ENCODE measurements at places on chromosomes 2 and 18.

- DNase-seq, result no peak
These were observed 36.9 kb downstream of the RAPH1 start for GRCh38 chr2:203498161-203498560.

GRCh38 chr2:424306-425171, 136.6 kb upstream of the ALKAL2 start:
- no peak for DNase-seq

GRCh38 chr18:34867520-34867919, 157.4 kb downstream of the DTNA start:
- DNase-seq, result no peak

GRCh38 chr2:24486636-24487205, 4.3 kb upstream of the NCOA1 start:
- DNase-seq, result no peak

GRCh38 chr18:23548275-23548674, 38.0 kb downstream of the NPC1 start:
- DNase-seq, result no peak

DNA sequence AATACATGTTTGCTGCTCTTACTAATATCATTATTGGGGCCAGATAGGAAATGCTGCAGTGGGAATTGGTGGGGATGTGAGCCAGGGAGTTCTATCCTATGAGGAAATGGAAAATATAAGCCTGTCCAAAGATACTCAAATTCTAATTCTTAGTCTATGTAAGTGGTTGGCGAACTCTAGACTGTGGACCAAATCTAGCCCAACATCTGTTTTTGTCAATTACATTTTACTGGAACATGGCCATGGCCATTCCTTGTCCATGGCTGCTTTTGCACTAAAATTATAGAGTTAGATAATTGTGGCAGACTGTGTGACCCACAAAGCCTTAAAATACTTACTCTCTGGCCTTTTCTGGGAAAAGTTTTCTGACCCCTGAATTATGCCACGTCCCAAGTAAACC, 113.3 kb downstream of the MGAT5 start:
- no peak for DNase-seq

DNA sequence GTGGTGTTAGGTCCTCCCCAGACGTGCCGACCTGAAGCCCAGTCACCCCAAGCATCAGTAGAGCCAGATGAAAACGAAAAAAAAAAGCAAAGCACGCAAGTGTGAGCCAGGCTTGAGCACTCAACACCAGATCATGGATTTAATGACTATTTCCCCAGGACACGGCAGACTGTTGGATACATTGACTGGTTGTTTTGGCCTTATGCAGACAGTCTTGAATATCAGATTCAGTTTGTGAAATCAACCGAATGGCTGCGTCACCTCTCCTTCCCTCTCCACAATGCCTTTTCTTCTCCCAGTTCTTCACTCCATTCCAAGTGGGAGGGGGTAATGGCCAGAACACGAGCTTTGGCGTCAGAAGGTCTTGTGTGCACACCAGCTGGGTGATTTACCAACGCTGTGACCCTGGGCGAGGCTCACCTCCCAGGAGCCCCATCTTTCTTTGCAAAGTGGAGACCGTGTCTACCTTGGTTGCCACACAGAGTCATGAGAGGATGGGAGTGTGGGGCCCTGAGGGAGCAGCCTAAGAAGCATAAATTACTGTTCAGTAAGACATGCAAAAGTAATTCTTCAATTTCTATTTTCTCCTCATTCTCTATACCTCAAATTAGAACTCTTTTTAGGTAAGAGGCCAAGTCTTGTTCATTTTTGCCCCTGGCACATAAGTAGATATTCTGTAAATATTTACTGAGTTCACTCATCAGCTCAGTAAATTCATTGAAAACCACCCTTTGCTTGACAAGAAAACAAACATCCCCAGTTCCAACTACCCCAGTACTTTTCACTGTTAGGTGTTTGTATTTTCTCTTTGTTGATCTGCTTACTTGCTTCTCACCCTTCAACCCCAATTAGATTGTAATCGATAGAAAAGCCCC, 181.1 kb upstream of the COPS8 start:
- DNase-seq, result no peak

DNA sequence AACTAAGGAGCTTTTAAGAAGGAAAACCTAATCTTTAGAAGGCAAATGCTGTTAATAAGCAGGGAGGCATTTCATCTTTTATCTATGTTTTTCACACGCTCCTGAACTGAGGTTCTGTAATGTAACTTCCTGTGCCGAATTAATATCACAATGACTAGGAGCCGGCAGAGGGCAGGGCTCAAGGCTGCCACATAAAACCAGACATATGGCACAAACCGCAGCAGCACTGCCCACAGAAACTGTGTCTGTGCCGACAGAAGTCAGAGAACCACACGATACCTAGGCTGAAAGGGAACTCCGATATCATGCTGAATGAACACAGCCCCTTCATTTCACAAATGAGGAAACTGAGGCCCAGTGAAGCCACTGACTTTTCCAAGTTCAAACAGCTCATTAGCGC, 112.1 kb downstream of the EIPR1 start:
- DNase-seq, result no peak

DNA sequence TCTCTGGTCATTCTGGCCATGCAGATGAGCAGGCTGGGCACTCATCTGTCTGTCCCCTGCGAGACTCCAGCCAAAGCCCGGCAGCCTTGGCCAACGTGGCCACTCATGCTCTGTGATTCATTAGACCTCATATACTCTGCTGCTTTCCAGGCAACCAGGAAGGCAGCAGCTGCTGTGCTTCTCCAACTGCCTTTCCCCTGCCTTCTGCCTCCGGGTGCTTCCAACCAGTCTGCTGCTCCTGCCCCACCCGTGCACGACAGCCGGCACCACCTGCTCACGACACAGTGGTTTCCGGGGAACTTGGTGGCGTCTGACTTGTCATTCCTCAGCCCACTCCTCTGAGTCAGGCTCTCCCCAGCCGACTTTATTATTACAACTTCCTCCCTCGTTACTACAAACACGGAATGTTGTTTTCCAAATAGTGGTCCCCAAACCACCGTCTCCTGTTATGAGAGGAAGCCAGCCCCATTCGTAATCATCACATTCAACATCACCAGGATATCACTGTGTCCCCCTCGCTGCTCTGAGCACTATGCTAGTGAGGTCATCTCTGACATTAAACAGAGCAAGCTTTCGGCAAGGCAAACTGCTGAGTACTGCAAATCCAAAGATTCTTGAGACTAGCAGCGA, 392.4 kb downstream of the ALK start:
- no peak for DNase-seq

DNA sequence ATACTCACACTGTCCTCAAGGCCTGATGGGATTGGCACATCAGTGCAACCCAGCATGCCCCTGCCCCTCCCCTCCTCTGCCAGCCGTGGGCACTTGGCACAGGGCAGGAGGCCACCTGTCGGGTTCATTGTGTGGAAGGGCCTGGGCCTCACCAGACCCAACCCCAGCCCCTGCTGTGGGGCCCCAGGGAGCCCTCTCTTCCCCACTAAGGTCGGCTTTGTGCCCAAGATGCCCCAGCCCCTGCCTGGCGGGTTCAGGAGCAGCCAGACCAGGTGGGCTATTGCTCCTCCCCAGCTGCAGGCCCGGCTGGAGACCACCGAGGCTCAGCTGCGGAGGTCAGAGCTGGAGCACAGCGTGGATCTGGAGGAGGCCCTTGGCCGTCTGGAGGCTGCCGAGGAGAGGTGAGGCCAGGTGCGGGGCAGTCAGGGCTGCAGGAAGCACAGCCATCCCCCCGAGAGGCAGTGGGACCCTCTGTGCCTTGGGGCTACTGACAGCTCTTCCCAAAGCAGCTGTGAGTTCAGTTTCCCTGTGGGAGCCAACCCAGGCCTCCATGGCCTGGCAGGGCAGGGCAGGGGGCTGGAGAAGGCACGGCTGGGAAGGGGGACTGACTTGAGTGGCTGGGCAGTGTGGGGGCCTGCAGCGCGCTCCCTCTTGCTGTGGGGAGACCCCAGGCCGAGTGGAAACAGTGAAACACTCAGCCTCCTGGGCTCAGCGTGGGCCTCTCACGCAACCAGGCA, 16.3 kb downstream of the CROCC2 start:
- DNase-seq, result no peak

GRCh38 chr2:172552547-172553291, 3.2 kb upstream of the PDK1 start:
- no peak for DNase-seq

- DNase-seq, result no peak
These were observed 50.5 kb downstream of the ADD2 start for GRCh38 chr2:70717431-70718038.

- no peak for DNase-seq
These were observed 856 bp downstream of the FAM228A start for GRCh38 chr2:24175631-24176187.

DNA sequence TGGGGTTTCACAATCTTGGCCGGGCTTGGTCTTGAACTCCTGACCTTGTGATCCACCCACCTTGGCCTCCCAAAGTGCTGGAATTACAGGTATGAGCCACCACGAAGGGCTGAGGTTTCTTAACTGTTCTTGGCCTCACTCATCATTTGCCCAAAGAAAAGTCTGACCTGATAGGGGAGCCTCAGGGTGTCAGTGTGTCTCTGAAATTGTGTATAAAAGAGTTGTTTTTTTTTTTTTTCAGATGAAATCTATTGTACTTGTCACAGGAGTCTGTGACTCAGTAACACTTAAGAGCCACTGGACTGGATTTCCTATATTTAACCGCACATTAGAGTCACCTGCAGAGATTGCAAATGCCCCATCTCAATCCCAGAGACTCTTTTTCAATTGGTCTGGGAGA, 16.9 kb downstream of the PMAIP1 start:
- DNase-seq, result no peak

DNA sequence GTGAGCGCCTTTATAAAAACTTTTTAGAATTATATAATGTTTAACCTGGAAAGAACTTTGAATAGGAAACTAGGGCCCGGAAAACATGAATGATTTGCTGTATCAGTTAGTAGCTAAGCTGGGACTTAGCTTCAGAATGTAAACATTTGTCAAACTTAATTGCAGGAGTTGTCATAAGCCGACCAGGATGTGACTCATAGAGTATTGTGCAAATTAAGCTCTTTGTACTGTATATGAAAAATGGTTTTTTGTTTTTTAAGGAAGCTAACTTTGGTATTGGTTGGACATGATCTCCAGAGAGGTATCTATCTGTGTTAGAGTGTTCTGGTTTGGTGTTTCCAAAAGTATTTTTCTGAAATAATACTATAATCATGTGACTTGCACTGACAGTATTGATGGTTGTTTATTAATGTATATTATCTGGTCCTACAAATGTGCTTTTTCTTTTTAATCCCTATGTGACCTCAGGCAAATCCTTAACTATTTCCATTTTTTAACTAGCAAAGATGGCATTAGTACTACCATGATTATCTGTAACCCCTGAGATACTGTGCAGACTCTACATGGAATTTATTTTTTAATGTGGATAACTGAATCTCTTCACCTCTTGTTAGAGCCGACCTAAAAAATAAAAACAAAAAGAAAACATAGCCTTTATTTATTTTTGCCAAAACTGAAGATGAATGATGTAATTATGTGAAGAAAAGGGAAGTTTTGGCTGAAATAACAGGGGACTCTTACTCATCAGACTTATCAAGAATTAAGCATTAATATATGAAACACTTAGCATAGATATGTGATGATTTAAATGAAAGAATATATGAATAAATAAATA, 11.7 kb downstream of the YIPF4 start:
- DNase-seq, result no peak

GRCh38 chr18:505483-506122, 5.1 kb upstream of the COLEC12 start:
- DNase-seq, result no peak

GRCh38 chr2:28318023-28318422, 74.6 kb upstream of the FOSL2 start:
- no peak for DNase-seq

- no peak for DNase-seq
These were observed 109.4 kb downstream of the GATA6 start for GRCh38 chr18:22278798-22279197.

DNA sequence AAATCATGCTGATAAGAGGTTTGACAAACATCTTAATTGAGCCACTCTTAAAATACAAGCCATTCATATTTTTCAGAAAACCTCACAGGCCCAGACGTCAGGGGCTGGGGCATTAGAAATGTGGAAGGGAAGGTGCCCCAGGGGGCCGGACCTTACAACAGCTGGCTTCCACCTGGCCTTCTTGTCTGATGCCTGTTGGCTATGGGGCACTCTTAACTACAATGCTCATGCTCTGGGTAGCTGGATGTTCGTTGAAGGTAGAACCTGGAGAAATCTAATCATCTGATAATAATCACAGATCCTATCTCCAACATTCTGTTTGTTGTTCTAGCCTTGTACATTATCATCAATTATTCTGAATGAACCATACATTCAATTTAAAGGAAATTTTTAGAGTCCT, 156.9 kb upstream of the SOX11 start:
- no peak for DNase-seq

DNA sequence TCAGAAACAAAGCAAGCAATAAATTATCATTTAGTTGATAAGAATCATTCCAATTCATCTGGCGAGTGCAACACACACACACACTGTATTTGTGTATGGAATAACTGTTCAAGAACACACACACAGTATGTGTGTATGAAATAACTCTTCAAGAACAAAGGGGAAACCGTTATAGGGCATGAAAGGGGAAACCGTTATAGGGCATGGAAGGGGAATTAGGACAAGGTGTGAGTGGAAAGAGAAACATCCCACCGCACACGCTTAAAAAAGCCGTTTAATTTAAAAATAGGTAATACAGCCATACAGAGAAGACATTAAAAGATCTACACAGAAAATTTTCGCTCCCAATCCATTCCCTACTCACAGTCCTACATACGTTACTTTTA, 607 bp upstream of the TSN start:
- DNase-seq, result no peak

- no peak for DNase-seq
These were observed 8.0 kb upstream of the COX7A2L start for GRCh38 chr2:42368817-42369531.

- DNase-seq, result peak; percentile 20
These were observed 747.4 kb upstream of the SLC8A1 start for GRCh38 chr2:41199334-41199733.

- no peak for DNase-seq
These were observed 72.4 kb upstream of the YWHAQ start for GRCh38 chr2:9703085-9703678.

- no peak for DNase-seq
These were observed 1620.4 kb upstream of the CELF4 start for GRCh38 chr18:39186008-39186407.

DNA sequence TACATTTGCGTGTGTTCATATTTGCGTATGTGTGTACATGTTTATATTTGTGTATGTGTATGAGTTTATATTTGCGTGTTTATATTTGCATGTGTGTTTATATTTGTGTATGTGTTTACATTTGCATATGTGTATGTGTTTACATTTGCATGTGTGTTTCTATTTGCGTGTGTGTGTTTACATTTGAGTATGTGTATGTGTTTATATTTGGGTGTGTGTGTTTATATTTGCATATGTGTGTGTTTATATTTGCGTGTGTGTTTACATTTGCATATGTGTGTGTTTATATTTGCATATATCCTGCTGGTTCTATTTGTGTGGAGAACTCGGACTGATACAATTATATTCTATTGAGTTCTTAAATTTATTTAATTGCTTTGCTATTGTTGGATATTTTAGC, 115.2 kb upstream of the CTDP1 start:
- no peak for DNase-seq

Measured in NCI-H1417 treated with DMSO at 0.1 percent for 48 hours (cell line).